Ovary (tissue), 10 donors: ENCODE measurements at places on chromosomes 2 and 18. TPM values are rescaled to one million over a fixed set of nuclear protein-coding genes. Genes with fewer than 3 reads are reported as not detected.

DNA sequence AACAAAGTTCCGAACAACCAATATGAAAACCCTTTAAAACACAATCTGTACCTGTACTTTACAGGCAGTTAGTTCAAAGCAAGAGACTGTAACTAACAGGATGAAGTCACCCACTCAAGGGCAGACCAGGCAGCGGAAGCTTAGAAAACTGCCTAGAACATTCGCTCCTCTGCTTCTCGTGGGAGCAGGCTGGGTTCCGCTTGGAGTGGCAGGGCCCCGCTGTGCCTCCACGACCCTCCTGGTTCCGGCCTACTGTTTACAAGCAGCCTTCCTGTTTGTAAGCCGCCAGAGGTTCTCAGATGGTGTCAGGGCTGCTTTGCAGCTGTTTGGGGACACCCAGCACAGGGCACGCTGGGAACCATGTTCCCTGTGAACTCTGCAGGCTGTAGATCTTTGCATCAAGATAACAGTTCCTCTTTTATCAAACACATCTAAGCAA is 31.3 kb downstream of the CIB4 start:
- no peak for DNase-seq

GRCh38 chr2:104523921-104524320 is 330.0 kb upstream of the POU3F3 start:
- no peak for DNase-seq

DNA sequence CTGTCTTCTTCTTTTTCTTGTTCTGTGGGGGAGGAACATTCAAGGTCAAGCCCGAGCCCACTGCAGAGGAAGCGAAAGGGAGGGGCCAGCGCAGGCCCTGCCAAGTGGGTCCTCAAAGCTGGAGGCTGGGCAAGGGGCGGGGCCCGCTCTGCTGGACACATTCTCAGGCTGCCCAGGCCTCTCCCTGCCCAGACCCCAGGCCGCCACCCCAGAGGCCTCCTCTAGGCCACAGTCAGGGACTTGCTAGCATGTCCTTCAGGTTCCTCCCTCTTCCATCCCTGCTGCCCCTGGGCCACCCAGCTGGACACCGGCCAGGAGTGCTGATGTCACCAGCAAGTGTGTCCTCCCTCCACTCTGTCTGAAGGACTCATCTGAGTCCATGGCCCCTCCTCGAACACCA is 44.1 kb downstream of the KIF1A start:
- peak; percentile 72 for DNase-seq

DNA sequence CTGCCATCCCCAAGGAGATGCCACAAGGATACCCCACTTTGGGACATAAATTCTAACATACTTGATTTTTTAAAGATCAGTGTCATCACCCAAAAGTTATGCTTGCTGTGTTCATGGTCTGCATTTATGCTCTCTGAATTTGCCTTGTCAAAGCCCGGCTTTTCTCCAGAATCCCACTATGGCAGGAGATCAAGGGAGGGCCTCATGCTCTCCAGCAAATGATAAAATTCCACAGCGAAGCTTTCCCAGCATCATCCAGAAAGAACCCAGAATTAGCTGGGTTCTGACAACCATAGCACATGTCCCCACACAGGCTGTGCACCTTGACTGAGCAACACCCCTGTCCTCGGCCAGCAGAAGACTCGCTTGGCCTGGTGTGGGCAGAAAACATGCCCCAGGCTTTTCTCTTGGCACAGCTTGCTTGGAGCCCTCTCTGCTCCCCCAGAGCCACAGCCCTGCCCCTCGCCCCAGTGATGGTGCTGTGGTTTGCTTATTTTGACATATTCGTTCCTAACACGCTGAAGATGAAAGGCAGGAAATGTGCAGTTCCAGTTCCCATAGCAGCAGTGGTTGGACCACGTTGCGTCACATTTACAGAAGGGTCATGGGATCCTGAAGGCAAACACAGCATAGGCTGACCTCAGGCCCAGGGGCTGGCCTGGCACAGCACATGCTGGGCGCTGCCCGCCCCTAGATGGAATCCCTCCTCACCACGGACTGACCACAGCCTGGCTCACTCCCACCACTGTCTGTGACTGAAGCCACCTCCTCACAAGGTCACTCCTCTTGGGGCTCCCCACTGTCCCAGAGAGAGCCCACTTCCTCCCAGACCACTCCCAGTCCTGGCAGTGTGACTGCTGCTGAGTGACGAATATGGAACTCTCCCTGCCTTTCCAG is 14.1 kb upstream of the CHRNA1 start:
- peak; percentile 36 for DNase-seq

DNA sequence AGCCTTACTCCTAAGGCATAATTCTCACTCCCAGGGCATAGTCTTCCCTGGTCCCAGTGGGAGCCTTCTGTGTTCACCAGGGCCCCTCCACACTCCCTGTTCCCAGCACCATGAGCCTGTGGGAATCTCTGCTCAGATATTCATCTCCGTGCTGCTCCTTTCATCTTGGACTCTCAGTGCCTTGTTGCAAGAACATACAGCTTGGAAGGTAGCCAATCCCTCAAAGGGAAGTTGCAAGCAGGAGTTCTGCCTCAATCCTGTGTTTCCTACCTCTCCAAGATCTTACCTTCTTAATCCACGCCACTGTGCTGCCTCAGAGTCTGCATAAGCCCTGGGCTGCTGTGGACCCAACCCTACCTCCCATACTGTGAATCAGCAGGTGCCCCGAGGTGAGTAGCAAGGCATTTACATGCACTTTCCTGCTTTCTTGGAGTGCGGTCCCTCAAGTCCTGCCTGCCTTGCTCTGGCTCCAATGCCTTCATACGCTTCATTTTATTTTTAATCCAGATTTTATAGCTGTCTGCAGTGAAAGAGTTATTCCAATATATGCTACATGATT is 413.8 kb upstream of the RAB6C start:
- no peak for DNase-seq

GRCh38 chr2:19947184-19947940 is 42.5 kb downstream of the WDR35 start:
- DNase-seq, result no peak

GRCh38 chr18:32257084-32257785 is 67.4 kb downstream of the MEP1B start:
- no peak for DNase-seq

GRCh38 chr2:131121464-131121863 is 16.3 kb downstream of the PLEKHB2 start:
- no peak for DNase-seq

DNA sequence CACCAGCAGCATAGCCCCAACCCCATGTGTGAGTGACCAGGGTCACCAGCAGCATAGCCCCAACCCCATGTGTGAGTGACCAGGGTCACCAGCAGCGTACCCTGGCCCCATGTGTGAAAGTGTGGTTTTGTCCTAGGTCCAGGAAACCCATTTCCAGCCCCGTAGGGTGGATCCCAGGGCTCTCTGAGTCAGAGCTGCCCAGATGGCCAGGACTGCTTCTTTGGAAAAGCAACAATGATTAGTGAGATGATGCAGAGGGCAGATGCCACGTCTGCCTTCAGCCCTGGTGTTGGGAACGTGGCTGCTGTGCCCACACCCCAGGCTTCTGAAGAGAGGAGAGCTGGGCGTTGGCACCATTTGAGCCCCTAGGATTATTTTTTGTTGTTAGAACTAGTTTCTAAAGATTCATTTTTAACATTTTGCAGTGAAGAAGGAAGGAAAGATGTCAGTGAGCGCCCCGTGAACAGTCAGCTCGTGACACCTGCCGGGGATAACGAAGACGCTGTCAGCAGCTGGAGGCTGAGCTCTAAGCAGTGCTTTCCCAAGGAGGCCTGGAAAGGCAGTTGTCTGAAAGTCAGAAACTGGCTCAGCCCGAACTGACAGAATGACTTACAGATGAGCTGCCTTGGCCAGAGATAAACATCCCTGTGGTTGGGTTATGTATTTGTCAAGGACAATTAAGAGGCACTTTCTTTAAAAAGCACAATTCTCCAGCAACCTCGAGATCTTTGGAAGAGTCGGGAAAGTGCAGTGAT is 32.1 kb upstream of the KCNG2 start:
- no peak for DNase-seq

SIGLEC15 gene
- 0.13 TPM for total RNA-seq

COX5B gene
- total RNA-seq, result 160 TPM

MDH1B gene
- 1.3 TPM for total RNA-seq

POTEJ gene
- 0.12 TPM for total RNA-seq
